Neural progenitor cell (in vitro differentiated cells): ENCODE measurements at places on chromosomes 4 and X. TPM values are rescaled to one million over a fixed set of nuclear protein-coding genes. Genes with fewer than 3 reads are reported as not detected.

DNA sequence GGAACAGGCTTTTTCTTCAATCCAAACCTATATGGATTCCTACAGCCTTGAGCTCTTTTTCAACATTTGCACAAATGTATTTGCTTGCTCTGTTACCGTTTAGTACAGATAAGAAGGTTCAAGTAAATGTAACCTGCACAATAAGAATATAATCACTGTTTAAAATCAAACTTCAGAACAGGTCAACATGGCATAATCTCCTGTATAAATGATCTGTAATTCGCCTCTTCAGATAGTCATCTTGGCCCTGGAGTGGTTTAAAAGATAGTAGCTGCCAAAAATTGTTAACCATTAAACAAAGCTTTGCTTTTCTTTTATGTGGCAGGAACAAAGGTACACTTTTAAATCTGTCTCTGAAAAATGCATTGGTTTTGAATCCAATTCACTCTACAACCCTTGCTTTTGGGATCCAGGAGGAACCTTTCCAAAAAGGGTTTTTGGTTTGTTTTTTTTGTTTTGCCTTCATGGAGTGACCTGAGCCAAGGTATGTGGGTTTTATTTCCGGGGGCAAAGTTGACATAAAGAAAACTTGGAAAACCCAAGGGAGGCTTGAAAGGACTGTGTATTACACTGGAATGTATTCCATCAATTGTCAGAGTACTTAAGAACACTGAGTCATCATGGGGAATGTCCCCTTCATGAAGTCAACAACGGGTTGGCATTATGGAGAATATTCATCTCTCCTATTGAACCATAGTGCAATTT lies 210.4 kb upstream of the HCCS start:
- H3K27ac ChIP-seq: no peak overlapping the region
- no peaks in the 10 kb centered on the region for H3K36me3 ChIP-seq
- no peak overlapping the region for H3K4me3 ChIP-seq
- DNase-seq: no peak
- H3K4me1 ChIP-seq: no peaks in the 10 kb centered on the region
- no peaks in the 10 kb centered on the region for H3K27me3 ChIP-seq

Gene IL2
- total RNA-seq: not detected in 2 replicates

- no peak overlapping the region for H3K4me3 ChIP-seq
- H3K27me3 ChIP-seq: no peaks in the 10 kb centered on the region
- no peaks in the 10 kb centered on the region for H3K36me3 ChIP-seq
- no peaks in the 10 kb centered on the region for H3K4me1 ChIP-seq
- H3K27ac ChIP-seq: no peak overlapping the region
- DNase-seq: no peak
Measured at GRCh38 chr4:155930330-155930729, 23.3 kb downstream of the CTSO start.

GRCh38 chrX:38999967-39000745 lies 198.9 kb downstream of the MID1IP1 start:
- DNase-seq: no peak
- H3K27me3 ChIP-seq: no peaks in the 10 kb centered on the region
- H3K27ac ChIP-seq: no peak overlapping the region
- no peaks in the 10 kb centered on the region for H3K4me1 ChIP-seq

DNA sequence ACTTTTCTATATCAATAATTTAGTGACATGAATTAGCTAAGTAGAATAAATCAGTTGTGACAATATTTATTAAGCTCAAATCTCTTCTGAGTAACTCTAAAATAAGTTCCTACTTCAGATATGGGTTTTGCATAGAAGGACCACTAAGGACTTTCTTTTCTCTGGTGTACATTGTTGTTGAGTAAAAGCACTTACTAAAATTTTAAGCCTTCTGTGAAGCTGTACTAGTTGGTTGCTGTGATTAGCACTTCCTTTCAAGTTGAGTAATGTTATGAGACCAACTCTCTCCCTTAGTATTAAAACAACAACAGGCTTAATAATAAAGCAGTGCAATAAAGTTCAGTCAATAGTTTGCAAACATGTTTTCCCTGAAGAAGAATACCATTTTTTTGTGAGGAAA lies 667.4 kb upstream of the NDST4 start:
- H3K36me3 ChIP-seq: no peaks in the 10 kb centered on the region
- H3K27ac ChIP-seq: no peak overlapping the region
- DNase-seq: no peak
- no peaks in the 10 kb centered on the region for H3K27me3 ChIP-seq
- no peaks in the 10 kb centered on the region for H3K4me1 ChIP-seq
- H3K4me3 ChIP-seq: no peak overlapping the region

Gene GAGE12E
- not detected in 2 replicates for total RNA-seq

DNA sequence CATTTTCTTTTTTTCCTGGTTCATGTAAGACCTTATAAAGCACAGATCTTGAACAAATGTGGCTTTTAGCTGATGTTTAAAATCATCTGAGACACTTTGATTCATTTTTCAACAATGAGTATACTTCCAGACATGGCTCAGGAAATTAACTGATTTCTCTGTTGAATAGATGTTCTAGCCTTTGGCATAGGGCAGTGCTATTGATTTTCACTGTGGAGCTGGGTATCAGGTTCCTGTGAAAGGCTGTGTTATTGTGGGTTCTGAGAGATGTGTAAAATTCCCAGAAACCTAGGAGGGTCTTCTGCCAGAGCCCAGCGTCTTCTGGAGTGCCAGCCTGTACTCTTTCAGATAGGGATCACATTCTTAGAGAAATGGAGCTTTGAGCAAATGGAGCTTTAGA lies 278.9 kb downstream of the EPHA5 start:
- no peak overlapping the region for H3K4me3 ChIP-seq
- no peaks in the 10 kb centered on the region for H3K4me1 ChIP-seq
- no peak overlapping the region for H3K27ac ChIP-seq
- H3K36me3 ChIP-seq: no peaks in the 10 kb centered on the region

DNA sequence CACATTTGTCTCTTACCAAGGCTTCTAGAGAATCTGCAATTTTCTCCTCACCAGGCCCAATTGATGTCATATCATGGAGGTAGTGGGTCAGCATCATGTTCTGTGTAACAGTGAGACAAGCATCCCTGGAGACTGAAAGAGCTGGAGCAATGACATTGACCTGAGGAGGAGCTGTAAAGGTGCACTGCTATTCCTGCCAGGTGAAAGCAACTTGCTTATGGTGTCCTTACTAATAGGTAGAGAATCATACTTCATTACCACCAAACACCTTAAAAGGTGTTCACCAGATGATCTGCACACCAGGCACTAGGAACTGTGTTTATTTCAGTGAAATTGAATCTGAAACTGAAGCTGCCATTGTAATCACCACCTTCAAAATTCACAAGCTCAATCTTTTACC lies 188.7 kb downstream of the AFAP1 start:
- no peak overlapping the region for H3K4me3 ChIP-seq
- H3K27ac ChIP-seq: no peak overlapping the region
- DNase-seq: no peak
- no peaks in the 10 kb centered on the region for H3K27me3 ChIP-seq
- H3K36me3 ChIP-seq: no peaks in the 10 kb centered on the region

DNA sequence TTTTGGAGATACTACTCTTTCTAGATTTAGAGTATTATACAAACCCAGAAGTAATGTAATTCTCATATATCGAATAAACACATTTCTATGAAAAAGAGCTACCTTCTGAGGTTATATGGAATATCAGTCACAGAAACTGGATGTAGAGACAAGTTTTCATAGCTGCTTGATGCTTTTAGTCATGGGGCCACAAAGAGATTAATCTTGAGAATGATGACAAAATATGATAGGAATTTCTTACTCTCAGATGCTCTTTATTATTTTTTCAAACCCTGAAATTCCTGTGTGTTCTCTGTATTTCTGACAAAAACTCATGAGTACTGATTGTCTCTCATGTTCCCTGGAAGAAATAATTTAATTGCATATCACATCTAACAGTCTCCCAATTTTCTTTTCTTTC lies 662.5 kb downstream of the RAPGEF2 start:
- H3K4me1 ChIP-seq: no peaks in the 10 kb centered on the region
- no peak for DNase-seq
- H3K4me3 ChIP-seq: no peak overlapping the region
- H3K27ac ChIP-seq: no peak overlapping the region
- H3K27me3 ChIP-seq: no peaks in the 10 kb centered on the region
- peaks cover 5% of the 10 kb centered on the region for H3K36me3 ChIP-seq

GRCh38 chr4:174593701-174594100 lies 71.4 kb upstream of the HPGD start:
- H3K4me3 ChIP-seq: no peak overlapping the region
- H3K36me3 ChIP-seq: no peaks in the 10 kb centered on the region
- H3K27me3 ChIP-seq: no peaks in the 10 kb centered on the region
- no peaks in the 10 kb centered on the region for H3K4me1 ChIP-seq
- no peak overlapping the region for H3K27ac ChIP-seq
- DNase-seq: no peak

DNA sequence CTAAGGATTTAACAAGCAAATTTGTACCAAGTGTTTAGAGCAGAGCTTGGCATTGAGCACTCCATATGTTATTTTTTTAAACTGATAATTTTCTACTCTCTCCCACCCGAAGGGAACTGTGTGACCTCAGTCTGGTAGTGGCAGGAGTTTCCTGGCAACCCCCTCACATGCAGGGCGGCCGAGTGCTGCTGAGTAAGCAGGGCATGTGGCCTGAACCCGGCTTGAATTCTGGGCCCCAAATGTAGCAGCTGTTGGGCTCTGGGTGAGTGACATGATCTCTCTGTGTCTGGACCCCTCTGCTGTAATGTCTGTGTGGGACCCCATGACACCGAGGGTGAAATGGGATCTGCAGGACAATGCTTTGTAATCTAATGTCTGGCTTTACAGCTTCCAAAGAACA lies 13.6 kb upstream of the C4orf50 start:
- no peaks in the 10 kb centered on the region for H3K36me3 ChIP-seq
- no peak overlapping the region for H3K4me3 ChIP-seq
- H3K27ac ChIP-seq: no peak overlapping the region
- peaks cover 27% of the 10 kb centered on the region for H3K4me1 ChIP-seq
- DNase-seq: no peak

DNA sequence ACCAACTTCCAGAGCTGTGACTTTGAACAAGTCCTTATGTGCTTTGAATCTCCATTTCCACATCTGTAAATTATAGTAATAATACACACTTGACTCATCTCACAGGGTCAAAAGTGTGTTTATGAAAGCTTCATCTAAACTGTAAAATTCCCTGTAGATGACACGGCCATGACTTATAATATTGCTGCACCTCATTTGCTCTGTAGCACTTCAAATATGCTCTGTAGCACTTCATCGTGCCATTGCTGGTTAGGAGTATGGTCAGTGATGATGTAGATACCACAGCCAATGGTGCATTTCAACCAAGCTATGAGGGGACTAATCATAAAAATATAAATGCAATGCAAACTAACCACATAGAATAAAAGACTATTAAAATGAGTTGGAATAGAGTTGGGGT lies 318.6 kb downstream of the ANK2 start:
- no peak for DNase-seq
- no peak overlapping the region for H3K4me3 ChIP-seq
- no peaks in the 10 kb centered on the region for H3K4me1 ChIP-seq
- H3K36me3 ChIP-seq: peaks cover 37% of the 10 kb centered on the region
- H3K27ac ChIP-seq: no peak overlapping the region
- no peaks in the 10 kb centered on the region for H3K27me3 ChIP-seq

DNA sequence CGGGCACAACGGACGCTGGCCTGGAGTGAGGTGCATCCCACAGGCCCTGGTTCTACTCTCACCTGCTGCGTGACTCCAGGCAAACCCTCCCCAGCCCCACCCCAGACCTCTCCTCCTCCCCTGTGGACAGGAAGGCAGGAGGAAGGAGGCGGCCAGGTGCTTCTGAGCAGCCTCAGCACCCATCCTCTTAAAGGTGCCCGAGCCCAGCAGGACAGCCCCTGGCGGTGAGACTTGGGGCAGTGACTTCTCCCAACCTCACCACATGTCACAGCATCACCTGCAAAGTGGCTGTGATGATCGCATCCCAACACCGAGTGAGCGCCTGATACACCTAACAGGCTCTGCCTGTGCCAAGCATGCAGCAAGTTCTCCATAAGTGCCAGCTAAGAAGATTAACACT lies 17.1 kb upstream of the MAN2B2 start:
- no peak overlapping the region for H3K4me3 ChIP-seq
- no peaks in the 10 kb centered on the region for H3K4me1 ChIP-seq
- no peaks in the 10 kb centered on the region for H3K36me3 ChIP-seq

- H3K4me1 ChIP-seq: no peaks in the 10 kb centered on the region
- no peaks in the 10 kb centered on the region for H3K27me3 ChIP-seq
- H3K27ac ChIP-seq: no peak overlapping the region
- H3K36me3 ChIP-seq: no peaks in the 10 kb centered on the region
Measured at GRCh38 chr4:15755321-15756155, 22.6 kb upstream of the CD38 start.

- H3K4me1 ChIP-seq: peaks cover 31% of the 10 kb centered on the region
- H3K4me3 ChIP-seq: no peak overlapping the region
- no peaks in the 10 kb centered on the region for H3K36me3 ChIP-seq
- no peak overlapping the region for H3K27ac ChIP-seq
- no peak for DNase-seq
Measured at GRCh38 chr4:168654104-168654847, 157.4 kb downstream of the PALLD start.

DNA sequence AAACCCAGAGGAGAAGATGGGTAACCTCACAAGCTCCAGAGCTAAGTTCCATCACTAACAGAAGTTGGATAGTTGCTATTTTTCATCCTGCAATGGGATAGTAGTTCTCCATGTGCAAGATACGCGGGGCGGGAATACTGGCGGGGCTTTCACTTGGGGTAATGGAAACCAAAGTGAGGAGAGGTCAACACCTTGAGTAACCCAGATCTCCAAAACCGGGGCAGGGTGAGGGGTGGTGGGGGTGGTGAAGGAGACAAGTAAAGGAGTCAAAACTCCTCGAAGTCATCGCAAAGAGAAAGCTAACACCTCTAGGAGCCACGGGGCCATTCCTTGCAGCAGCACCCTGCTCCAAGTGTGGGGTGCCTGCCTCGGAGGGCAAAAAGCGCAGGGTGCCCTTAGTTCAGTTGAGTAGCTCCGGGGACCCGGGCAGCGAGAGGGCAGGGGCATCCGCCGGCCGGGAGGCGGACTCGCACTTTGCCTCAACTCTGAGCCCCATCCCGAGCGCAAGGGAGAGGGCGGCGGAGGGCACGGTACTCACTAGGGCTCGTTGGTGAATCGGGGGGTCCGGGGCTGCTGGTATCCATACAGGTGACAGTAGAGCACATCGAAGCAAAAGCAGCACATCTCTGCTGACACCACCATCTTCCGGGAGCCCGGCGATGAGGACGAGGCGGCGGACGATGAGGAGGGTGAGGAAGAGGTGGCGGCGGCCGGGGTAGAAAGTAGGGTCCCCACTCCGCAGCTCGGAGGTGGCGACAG lies 645 bp downstream of the AMMECR1 start:
- no peaks in the 10 kb centered on the region for H3K36me3 ChIP-seq
- no peak overlapping the region for H3K27ac ChIP-seq
- peaks cover 6% of the 10 kb centered on the region for H3K4me1 ChIP-seq
- DNase-seq: peak; percentile 43
- H3K27me3 ChIP-seq: peaks cover 7% of the 10 kb centered on the region
- H3K4me3 ChIP-seq: peak overlapping the region; percentile 78

DNA sequence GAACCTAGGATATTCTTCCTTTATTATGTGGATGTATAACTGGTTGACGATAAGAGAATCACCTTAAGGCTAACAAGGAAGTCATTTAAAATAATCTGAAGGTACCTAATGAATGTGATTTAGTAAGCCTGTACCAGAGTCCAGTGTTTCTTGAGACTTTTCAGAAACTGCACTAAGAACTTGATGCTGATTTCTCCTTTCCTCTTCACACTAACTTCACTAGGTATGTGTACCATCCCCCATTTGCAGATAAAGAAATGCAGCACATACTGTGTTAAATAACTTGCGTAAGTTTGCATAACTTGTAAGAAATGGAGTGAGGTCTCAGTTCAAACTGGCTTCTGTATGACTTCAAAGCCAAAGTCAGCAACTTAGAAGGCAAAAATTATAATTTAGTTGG lies 63.3 kb downstream of the ELOVL6 start:
- DNase-seq: no peak
- H3K27me3 ChIP-seq: no peaks in the 10 kb centered on the region
- no peaks in the 10 kb centered on the region for H3K36me3 ChIP-seq
- H3K4me3 ChIP-seq: no peak overlapping the region
